ENCODE measurements at places on chromosomes 3 and 15.

GRCh38 chr3:58101499-58102389 is 93.5 kb downstream of the FLNB start:
- DNase-seq: no peak

DNA sequence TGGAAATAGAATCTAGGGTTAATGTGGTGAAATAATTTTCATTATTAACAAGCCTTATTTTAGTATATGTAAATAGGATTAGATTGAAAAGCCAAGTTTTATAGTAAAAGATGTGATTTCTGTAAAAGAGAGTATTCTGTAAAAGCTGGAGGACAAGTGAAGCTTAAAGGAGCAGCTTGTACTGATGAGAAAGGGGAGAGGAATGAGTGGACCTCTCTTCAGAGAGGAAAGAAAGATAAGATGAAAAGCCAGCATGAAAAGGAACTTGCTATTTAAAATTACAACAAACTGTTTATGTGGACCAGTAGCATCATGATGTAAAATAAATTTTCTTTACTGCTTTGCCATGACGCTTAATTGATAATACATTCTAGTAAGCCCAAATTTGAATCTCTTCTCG is 18.5 kb downstream of the ALCAM start:
- DNase-seq: no peak

DNA sequence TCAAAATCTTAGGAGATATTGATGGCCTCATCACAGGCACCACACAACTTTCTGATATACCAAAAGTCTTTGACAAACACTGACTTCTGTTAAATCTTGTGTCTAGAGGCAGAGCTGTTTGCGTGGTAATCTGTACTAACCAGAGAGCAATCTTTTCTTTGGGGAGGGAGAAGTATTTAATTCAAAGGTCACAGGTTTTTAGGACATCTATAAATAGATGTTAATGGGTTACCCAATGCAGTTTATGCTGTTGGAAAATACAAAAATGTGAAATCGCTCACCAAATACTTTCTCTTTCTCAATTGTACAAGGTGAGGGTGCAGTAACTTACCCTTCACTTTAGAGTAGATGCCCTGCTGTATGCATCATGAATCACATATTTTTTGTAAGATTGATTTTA is 510.5 kb downstream of the NSUN3 start:
- no peak for DNase-seq

DNA sequence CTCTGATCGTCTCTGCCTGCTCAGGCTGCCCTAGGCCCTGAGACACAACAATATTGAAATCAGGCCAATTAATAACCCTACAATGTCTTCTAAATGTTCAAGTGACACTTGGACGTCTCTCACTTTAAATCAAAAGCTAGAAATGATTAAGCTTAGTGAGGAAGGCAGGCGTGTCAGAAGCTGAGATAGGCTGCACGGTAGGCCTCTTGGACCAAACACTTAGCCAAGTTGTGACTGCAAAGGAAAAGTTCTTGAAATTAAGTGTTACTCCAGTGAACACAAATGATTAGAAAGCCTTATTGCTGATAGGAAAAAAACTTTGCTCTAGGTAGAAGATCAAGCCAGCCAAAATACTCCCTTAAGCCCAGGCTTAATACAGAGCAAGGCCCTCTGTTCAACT is 2.2 kb downstream of the HPS3 start:
- no peak for DNase-seq

- no peak for DNase-seq
These were observed 33.7 kb upstream of the IGF1R start for GRCh38 chr15:98614681-98615080.

GRCh38 chr3:110267304-110267845 is 804.2 kb upstream of the NECTIN3 start:
- no peak for DNase-seq

Measured in inflammatory macrophage treated with lipopolysaccharide for 4 hours (primary cell).